ENCODE measurements at places on chromosomes 6 and 20.

- DNase-seq = no peak
Measured at GRCh38 chr6:36827261-36828079, 11.8 kb downstream of the CPNE5 start.

- no peak for DNase-seq
Measured at GRCh38 chr6:159193923-159194322, 24.7 kb downstream of the FNDC1 start.

GRCh38 chr6:7439228-7439627, 49.6 kb downstream of the RIOK1 start:
- no peak for DNase-seq

DNA sequence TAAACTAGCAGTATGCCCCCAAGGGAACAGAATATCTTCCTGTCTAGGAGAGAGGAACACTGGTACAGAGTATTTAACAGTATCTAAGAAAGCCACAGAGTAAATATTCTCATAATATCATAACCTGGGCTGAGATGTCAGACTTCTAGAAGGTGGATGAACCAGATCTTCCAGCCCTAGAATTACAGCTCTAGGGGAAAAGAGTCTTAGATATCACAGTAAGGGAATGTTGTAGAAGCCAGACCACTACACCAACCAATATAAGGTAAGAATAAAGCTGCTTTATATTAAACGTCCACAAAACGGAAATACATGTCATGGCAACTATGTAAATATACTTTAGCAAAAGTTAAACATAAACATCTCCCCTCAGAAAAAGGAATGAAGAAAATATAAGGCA, 12.4 kb downstream of the SERINC1 start:
- DNase-seq = no peak

DNA sequence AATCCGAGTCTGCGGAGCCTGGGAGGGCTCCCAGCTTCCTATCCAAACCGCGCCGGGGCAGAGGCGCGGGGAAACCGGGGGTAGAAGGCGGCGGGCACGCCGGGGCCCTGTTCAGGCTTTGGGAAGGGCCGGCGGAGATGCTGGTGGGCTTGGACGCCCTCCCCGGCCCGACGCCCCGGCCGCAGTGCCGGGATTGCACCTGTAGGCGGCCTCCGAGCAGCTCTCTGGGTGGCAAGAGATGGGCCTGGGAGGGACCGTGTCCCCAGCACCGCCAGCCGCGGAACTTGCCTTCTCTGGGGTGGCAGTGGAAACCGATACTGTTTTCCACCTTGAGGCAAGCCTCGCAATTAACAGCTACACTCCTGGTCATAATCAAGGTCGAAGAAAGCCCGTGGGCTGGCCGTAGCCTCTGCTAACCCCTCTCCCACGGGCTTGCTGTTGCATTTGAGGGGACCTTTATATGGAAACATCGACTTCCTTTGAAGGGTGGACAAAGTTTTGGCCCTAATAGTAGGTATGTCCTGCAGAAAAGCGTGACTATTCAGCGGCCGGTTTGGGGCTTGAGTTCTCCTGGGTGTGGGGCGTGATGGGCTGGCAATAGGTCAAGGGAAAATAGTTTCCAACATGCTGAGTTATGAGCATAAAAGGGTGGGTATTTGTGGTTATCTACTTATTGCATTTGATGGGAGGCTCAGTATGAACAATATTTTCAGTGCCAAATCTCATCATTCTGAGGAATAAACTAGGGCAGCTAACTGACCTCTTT, 1.1 kb upstream of the JAG1 start:
- peak; percentile 50 for DNase-seq

DNA sequence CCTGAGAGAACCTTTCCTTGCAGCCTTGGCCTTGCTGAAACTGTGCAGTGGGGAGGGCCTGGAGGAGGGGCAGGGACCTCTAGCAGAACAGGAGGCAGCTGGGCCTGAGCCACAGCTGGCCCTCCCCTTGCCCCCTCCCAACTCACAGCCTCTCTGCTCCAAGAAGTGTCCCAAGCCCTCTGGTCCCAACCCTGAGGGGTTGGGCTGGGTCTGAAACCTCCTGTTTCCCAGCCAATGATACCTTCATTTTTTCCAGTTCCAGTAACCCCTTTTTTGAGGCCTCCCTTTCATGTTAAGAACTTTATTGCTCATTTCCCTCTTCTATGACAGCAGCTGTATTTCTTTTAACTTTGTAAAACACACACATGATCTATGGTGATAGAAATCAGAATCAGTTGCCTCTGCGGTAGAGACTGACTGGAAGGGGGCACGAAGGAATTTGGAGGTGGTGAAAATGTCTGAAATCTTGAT, 17.9 kb upstream of the ARMC12 start:
- DNase-seq = no peak

GRCh38 chr6:70725817-70726415, 58.2 kb downstream of the SMAP1 start:
- DNase-seq = no peak

DNA sequence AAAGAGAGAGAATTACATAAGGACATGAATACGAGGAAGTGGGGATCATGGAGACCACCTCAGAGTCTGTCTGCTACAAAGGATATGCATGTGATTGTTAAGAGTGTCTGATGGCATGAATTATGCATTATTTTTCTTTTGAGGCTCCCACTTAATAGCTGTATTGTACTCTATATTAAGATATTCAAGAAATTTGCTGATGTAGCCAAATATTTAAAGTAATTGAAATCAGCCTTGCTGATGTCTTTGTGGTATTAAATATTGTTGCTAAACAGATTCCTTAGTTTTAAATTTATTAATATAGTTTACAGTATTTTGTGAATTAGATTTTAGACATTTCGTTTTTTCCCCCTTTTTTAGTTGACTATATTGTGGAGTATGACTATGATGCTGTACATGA, 25.3 kb downstream of the CD2AP start:
- DNase-seq = no peak

DNA sequence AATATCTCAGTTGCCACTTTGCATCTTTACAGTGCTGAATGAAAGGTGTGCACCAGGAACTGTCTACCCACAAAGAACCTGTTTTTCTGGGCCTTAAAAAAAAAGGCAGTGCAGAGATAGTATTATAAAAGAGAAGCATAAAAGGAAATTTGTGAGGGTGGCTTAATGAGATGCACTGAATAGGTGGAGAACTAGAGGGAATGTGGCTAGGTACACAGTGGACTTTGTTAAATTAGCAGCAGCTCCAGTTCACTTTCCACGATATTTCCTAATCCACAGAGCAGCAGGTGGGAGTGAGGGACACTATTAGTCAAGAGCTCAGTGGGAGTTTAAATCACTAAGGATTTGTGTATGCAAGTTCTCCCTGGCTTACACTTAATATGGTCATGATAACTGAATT, 38.8 kb downstream of the MAP7 start:
- DNase-seq = no peak

DNA sequence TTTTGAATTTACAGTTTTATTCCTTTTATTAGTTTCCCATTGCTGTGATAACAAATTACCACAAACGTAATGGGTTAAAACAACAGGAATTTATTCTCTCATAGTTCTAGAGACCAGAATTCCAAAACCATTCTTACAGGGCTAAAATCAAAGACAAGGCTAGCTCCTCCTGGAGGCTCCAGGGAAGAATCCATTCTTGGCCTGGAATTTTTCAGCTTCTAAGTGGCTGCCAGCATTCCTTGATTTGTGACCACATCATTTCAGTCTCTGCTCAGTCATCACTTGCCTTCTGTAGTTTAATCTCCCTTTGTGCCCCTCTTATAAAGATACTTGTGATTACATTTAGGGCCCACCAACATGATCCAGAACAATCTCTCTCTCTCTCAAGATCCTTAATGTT, 897 bp upstream of the SEL1L2 start:
- no peak for DNase-seq

GRCh38 chr20:49320460-49320859, 42.6 kb upstream of the ZNFX1 start:
- DNase-seq = no peak

DNA sequence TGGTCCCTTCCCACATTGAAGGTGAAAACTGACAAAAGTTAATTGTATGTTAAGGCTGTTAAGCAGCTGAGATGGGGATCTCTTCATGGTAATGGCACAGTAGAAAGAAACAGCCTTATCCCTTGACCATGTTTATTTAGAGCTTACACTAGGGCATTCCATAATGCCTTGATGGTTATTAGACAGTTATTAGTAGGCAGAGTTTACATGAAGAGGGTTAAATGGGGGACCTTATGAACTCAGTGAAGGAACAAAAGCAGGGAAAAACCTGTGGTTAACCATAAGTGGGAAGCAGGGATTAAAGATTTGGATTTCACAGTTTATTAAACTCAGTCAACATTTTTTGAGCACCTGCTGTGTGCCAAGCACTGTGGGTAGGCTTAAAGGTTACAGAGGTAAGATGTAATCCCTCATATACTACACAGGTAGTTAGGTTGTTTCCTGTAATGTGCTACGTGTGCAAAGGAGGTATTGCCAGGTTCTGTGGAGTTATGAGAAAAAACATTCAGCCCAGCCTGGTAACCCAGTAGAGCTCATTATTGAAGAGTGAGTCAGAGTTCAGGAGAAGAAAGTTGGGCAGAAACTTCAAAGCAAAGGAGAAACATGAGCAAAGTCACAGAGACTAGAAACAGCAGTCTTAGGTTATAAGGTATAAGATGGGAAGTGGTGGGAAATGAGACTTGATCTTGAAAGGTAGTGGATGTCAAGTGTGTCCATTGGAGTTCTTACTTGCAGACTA, 32.3 kb upstream of the GNRH2 start:
- no peak for DNase-seq

DNA sequence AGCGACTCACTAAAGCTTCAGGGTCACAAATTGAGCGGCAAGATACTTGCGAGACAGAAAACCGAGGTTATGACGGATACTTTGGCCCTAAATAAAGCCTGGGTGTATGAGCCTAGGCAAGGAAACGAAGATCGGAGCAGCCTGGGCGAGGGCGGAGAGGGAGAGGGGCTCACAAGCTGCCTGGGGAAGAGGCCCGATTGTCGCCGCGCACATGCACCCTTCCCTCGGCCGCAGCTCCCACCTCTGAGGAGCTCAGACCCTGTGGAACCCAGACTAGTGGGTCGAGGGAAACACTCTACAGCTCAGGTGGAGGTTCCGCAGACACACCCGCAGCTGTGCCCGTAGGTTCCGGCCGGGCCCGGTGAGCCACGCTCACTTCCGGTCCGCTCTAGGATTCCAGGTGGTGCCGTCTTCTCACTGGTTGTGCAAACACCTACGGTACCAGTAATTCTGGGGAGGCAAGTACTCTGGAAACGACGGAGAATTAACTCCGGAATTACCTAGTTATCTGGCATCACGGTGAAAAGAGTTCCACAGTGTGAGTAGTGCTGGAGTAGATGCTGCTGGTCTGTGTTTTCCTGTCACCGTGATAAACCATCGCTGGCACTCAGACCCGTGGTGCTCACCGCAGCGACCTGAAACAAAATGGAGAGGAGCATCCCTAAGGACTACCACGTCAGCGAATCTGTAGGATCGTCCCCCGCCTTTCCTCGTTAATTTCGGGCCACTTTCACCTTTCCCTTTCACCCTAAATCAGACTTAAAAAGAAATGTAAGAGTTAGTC, 61.5 kb downstream of the GPX5 start:
- peak; percentile 44 for DNase-seq

- DNase-seq = no peak
Measured at GRCh38 chr6:138605958-138606357, 106.7 kb upstream of the NHSL1 start.

- DNase-seq = no peak
Measured at GRCh38 chr20:4664691-4665360, 56.9 kb upstream of the PRND start.

- peak; percentile 53 for DNase-seq
Measured at GRCh38 chr6:134097114-134097707, 44.8 kb upstream of the SLC2A12 start.

GRCh38 chr6:151389618-151390275, 1.6 kb downstream of the ZBTB2 start:
- no peak for DNase-seq

DNA sequence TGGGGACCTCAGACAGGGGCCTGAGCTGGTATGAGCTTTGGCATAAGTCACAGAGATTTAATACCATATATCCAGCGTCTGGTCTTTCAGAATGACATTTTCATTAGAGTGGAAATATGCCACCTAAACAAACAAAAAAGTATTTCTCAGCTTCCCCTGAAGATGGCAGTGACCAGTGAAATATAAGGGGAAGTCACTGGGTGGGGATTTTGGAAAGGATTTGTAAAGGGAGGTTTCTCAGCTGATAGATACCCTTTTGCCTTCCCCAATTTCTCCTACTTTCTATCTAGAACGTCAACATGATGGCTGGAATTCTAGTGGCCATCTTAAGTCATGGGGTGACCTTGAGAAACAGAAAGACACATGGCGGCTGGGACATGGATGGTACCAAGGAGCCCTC, 137.7 kb upstream of the LRFN2 start:
- DNase-seq = no peak

DNA sequence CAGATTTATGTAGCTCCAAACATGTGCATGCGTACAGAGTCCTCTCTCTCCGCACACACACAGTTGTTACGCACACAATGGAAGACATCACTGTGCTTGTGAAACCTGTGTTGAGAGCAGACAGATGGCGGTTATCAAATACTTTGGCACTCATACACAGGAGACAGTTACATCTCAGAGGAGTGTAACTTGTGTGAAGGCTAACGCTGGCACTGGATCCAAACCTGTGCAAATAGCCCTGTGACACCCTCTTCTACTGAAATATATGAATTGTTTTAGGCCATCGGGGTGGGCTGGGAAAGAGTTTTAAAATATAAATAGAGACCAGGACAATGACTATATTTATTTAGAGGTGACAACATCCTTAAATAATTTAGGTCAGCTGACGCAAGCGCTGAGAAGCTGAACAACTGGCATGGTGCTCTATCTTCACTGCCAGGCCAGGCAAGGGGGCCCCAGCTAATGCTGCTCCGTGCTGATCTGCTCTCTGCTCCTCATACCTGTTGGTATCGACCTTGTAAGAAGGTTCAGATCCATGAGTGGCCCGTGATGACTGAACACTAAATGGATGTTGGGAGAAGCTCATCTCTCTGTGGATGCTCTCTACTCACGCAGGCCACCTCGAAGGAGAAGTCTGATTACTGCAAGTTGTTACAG, 69.4 kb downstream of the FOXC1 start:
- DNase-seq = peak; percentile 87

- no peak for DNase-seq
Measured at GRCh38 chr20:19213946-19214490, 1.6 kb downstream of the SLC24A3 start.

GRCh38 chr6:137754366-137754765, 112.7 kb upstream of the TNFAIP3 start:
- DNase-seq = no peak

- DNase-seq = no peak
Measured at GRCh38 chr6:133894795-133895358, 6.0 kb downstream of the TCF21 start.

Measured in NCI-H2029 (cell line).